ENCODE measurements at places on chromosomes 6 and 20. TPM values are rescaled to one million over a fixed set of nuclear protein-coding genes. Genes with fewer than 3 reads are reported as not detected.
A peak's percentile ranks its signal among the peaks of the same experiment; 100 is the strongest.

The CEP162 gene
- 1.2 TPM for polyA plus RNA-seq

The SLC17A2 gene
- not detected for polyA plus RNA-seq

The TMEM200A gene
- 22.8 TPM for polyA plus RNA-seq

- H3K4me3 ChIP-seq, result no peak overlapping the region
- H3K27me3 ChIP-seq, result peaks cover 2% of the 10 kb centered on the region
- no peaks in the 10 kb centered on the region for H3K4me1 ChIP-seq
- H3K36me3 ChIP-seq, result no peaks in the 10 kb centered on the region
Observed at GRCh38 chr6:149140137-149140909, 177.2 kb upstream of the TAB2 start.

GRCh38 chr6:82040405-82041221 is 206.9 kb downstream of the IBTK start:
- peak; percentile 59 for DNase-seq
- H3K36me3 ChIP-seq, result no peaks in the 10 kb centered on the region

Data from IMR-90 (cell line).